ENCODE measurements at places on chromosomes 2 and 18.

GRCh38 chr2:191032588-191033429, 18.8 kb upstream of the STAT1 start:
- no peak for DNase-seq

- no peak for DNase-seq
Measured at GRCh38 chr18:8455661-8456614, 153.3 kb upstream of the RAB12 start.

GRCh38 chr18:23689031-23689615, at the start of gene LAMA3:
Gene LAMA3 (plus strand): TSS chr18:23689453. CDS start chr18:23689684, 231 bp downstream.
- no peak for DNase-seq

DNA sequence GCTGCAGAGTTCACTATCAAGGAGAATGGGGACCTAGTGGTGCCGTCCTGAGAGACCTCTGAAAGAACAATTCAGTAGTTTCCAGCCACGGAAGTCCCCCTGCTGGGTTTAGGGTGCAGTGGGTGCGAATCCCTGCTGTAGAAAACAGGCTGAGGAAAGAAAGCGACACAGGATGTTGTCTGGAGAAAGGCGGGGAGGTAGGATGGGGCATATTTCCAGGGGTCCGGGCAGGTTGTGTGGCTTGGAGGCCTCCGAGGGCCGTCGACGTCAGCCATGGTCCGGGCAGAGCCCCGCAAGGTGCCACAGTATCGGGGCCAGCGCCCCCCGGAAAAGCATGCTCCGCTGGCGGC, 807 bp upstream of the CREB1 start:
- no peak for DNase-seq

- no peak for DNase-seq
Measured at GRCh38 chr2:25328152-25329085, 13.3 kb downstream of the DNMT3A start.

DNA sequence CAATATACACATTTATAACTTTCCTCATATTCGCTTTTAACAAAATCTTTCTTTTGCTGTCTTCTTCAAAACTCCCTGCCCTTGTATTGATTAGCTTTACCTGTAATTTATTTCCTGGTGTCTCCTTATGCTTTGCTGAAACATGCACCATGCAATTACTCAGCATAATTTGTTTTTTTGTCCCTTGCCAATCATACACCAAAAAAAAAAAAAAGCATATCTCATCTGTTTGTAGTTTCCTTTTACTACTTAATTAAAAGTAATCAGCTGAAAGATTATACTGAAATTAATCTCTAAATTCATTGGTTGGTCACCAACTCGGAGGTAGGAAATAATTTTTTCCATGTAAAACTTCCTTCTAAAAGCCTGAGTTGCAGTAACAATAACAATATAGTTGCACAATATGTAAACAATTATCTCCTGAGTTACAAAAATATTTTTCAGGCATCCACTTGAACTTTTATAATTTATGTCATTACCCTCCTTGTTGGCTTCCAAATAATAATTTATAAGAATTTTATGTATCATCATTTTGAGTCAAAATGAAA, 53.0 kb upstream of the ROCK1 start:
- no peak for DNase-seq

GRCh38 chr18:23716966-23717365, 27.7 kb downstream of the LAMA3 start:
- DNase-seq, result no peak

GRCh38 chr18:7758764-7759163, 191.6 kb downstream of the PTPRM start:
- DNase-seq, result no peak

DNA sequence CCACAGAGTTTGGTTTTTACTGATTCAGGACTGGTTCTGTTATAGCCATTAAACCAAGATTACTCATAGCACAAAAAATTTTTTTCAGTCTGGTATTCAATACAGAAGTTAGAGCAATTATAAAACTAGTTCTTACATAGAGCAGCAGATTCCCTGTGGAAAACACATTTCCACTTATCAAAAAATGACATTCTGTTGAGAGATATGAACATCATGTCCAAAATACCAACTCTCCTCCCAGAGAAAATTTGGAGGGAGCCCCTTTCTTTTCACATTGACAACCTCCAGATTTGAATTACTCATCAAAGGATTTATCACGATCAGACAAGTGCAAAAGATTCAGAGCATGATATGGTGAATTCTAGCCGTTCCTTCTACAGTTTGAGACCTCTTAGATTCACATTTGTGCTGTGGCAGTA, 126.8 kb upstream of the SERPINE2 start:
- no peak for DNase-seq

DNA sequence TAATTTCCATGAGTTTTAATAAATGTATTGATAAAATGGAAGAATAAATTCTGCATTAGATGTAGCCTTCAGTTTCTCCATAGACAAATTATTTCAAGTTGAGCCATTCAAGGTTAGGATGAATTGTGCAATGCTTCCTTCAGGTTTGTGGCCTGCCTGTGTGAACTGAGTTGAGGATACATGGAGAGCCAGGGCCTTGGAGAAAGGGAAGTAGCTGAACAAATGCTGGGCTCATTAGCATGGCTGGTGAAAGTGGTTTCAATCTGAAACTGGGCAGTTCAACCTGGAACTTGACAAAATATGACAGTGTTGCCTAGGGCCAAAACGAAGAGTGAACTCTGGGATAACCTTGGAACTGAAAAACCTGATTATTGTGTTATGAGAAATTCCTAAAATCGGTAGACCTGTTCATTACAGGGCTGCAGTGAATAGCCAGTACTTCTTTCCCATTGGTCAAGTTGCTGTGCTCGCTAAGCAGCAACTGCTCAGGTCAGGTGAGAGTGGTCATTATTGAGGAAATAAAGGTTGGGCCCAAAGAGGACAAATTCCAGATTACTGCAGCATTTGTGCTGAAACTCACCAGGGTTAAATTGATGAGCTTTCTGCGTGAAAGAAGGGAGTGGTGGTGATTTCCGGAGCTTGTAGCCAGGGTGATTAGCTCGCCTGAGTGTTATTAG, 12.7 kb downstream of the INPP1 start:
- DNase-seq, result no peak

- DNase-seq, result no peak
Measured at GRCh38 chr2:20623241-20623640, 27.7 kb downstream of the HS1BP3 start.

GRCh38 chr2:61432990-61433389, 37.9 kb downstream of the USP34 start:
- DNase-seq, result no peak

GRCh38 chr18:40473221-40474029, 1481.6 kb upstream of the PIK3C3 start:
- no peak for DNase-seq

- no peak for DNase-seq
Measured at GRCh38 chr18:34522603-34523002, 187.5 kb upstream of the DTNA start.

- no peak for DNase-seq
Measured at GRCh38 chr2:233479616-233480489, 86.7 kb downstream of the USP40 start.

DNA sequence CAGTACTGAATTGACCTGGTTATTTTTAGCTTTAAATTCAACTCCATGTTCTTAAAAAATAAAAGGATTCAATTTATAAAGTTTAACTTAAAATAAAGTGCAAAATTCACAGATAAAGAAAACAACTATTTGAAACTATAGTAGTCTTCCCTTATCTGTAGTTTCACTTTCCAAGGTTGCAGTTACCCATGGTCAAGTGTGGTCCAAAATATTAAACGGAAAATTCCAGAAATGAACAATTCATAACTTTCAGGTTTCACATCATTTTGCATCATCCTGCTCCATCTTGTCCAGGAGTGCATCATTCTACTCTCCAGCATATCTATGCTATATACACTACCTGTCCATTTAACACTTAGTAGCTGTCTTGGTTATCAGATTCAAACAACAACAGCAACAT, 54.5 kb upstream of the ZNF804A start:
- DNase-seq, result no peak

- DNase-seq, result no peak
Measured at GRCh38 chr18:65995206-65995605, 244.4 kb downstream of the CDH7 start.

- DNase-seq, result no peak
Measured at GRCh38 chr2:206982360-206982955, 43.1 kb downstream of the CPO start.

DNA sequence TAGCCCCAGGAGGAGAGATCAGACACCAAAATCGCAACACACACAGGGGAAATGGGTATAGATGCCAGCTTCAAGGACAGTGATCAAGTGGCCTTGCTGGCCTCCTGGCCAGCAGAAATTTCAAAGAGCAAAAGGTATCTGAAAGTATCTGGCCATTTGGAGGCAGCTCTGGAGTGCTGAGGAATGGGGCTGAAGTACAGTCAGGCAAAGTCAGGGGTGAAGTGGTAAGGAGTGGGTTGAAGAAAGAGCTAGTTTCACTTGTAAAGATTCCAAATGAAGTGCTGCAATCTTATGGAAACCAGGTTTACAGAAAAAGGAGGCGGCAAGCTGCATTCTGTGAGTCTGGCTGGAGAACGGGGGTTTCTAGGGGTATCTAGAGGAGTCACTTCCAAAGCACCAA, 19.2 kb upstream of the PCBP1 start:
- no peak for DNase-seq

DNA sequence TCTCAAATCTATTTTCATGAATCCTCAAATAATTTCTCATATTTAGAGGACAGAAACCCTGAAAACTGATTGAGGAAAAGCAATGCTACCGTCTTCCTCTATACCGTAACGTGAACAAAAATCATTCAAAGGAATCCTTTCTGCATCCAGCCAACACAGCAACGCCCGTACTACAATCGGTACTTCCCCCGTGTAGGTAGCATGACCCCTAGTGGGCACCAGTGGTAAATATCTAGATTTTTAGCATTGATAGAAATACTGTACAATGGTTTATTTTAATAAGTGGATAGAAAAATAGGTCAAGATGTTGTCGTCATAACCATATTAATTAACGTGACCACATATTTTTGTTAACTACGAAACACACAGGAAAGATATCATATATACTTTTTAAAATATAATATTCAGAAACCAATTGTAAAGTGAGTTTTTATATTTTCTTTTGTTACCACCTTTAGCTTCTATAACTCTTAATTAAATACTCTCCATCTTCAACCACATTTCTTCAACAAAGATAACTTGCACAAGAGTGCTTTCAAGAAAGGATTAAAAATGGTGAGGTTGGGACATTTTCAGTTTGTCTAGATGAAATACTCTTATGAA, 194.1 kb downstream of the SS18 start:
- DNase-seq, result no peak

- no peak for DNase-seq
Measured at GRCh38 chr2:102601730-102602129, 17.6 kb upstream of the SLC9A2 start.

DNA sequence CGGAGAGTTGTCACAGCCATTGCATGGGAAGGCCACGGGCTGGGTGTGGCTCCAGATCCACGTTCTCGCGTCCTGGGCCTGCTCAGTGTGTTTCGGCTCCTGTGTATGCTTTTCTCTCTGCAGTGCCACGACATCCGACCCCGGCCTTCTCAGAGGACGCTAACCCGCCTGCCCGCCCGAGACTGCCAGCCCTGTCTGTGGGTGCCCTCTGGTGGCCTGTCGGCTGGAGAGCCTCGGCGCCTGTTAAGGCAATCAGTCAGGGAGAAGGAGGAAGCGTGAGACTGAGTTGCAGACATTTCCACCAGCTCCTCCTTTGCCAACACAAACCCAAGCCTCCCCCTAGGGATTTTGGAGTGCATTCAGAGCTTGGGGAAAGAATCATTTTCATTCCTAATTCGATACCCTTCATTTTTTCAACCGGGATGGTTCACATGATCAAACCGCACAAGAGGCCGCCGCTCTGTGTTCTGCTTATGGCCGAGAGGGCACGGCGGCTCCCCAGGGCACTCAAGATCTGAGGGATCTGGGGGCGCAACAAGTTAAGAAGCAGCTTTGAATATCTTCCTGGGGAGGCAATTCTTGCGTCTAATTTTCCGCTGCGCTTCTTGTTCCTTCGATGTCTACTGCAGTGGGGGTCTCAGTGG, 37.5 kb upstream of the ZBTB7C start:
- peak; percentile 21 for DNase-seq

- no peak for DNase-seq
Measured at GRCh38 chr2:870426-870825, 80.2 kb upstream of the SNTG2 start.

GRCh38 chr2:169254774-169255173, 107.6 kb downstream of the LRP2 start:
- no peak for DNase-seq

- DNase-seq, result no peak
Measured at GRCh38 chr2:97067279-97068004, 27.2 kb downstream of the FAHD2B start.

- DNase-seq, result no peak
Measured at GRCh38 chr18:7177116-7177744, 53.7 kb upstream of the LRRC30 start.

GRCh38 chr2:10257500-10258147, 45.1 kb upstream of the HPCAL1 start:
- DNase-seq, result no peak

DNA sequence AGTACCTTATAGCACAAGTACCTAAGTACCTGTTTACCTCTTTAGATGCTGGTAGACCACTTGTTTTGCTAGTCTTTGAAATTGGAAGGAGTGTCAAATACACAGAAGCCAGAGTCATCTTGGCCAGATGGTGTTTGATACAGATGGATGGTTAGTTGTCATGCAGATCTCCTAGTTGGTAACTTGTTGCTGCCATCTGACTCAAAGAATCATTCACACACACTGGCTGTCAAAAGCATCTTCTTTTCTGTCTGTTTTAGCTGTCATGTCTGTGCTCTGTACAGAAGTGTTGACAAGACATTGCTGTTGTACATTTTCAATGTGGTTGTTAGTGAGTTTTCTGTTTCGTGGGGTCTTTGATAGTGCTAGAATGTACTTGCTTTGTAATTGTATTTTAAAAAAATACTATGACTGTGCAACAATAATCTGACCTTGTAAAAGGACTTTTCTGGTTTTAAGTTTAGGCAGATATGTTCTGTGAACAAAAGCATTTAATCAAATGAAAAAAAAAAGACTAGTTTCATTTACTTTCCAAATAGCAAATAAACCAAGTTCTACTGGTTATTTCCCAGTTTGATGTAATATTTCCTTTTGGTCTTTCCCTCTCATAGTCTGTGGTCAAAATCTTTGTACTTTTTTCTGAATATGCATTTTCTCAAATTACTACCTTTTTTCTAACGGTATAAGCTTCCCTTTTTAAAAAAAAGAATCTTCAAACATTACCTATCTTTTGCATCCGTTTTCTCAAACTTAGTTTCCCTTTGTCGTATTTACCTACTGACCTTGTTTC, 39.9 kb downstream of the TANK start:
- DNase-seq, result no peak

- DNase-seq, result no peak
Measured at GRCh38 chr2:163466331-163467250, 269.2 kb downstream of the FIGN start.
